Stromal cell of bone marrow (primary cell): ENCODE measurements at places on chromosomes 13 and 19.

DNA sequence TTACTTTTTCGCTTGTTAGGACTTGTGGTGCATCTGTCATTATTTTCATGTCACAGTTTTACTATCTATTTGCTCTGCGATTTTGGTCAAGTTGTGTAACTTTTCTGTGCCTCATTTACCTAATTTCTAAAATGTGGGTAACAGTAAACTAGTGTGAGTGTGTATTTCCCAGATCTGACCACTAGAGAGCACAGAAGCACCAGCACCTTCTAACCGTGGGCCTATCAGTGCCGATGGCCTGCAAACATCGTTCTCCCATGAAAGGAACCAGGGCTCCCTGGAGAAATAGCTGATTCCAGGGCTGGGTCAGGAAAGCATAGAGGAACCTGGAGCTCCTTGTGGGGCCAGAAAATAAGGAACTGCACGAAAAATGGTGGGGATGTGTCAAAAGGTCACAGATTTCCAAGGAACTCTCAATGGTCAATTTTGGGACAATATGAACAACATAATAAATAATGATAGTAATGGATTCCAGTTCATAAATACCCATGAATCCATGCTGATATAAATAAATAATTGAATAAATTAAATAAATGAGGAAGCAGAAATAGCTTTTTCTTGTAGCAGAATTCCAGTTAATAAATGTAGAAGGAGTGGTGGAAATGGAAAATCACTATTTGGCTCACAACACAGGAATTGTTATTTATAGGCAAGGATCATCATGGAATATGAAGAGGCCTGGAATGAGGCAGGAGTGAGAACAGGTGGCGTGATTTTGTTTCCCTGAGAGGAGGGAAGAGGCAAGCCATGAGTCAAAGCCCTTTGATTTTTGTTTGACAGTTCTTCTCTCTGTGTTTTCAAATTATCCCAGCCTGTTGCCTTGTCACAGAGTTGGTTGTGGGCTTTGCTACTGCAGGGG is 31.1 kb downstream of the CEACAM8 start:
- DNase-seq: peak; percentile 12

DNA sequence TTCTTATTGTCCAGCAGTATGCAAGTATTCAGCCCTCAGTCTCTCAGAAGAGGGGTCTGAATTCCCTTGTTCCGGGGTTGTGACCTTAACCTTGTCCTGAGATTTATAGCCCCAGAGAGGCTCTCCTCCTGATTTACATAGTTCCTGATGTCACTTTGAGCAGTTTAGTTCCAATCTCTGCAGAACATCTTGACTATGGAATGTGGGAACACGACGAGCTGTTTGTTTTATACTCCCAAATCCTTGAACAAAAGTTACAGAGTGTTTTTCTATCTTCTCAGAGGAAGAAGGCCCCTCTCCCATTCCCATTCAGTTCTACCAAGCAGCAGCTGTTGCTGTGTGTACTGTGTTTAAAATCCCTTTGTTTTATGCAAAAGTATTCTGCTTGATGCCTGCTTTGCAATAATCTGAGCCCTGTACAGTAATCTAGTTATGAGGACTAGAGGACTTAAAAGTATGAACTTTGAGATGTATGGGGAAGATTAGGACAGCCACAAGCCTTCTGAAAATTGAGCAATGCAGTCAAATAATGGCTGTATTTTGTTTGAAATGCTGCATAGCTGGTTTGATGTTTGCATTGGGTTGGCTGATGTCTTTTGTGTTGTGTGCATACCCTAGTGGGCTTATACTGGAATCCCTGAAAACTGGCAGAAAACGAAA is 74.7 kb downstream of the KL start:
- DNase-seq: no peak

- DNase-seq: no peak
Measured at GRCh38 chr13:94053986-94054593, 425.4 kb downstream of the DCT start.

DNA sequence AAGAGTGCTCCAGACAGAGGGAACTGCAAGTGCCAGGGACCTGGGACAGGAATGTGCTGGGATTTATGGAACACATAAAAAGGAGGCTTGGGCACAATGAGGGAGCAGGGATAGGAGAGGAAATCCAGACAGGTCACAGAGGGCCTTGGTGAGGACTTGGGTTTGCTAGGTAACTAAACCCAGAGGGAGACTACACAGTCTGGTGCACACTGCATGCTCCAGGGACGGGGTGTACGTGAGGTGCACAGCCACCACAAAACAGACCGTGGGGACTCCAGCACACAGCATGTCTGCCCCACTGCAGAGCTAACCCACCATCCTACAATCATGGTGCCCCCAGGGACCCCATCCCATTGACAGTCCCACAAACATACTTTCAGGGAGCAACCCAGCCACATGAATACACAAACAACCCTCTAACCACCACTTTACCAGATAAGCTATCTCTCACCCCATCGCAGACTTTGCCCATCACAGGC is 5.5 kb upstream of the ZFP36 start:
- DNase-seq: no peak

DNA sequence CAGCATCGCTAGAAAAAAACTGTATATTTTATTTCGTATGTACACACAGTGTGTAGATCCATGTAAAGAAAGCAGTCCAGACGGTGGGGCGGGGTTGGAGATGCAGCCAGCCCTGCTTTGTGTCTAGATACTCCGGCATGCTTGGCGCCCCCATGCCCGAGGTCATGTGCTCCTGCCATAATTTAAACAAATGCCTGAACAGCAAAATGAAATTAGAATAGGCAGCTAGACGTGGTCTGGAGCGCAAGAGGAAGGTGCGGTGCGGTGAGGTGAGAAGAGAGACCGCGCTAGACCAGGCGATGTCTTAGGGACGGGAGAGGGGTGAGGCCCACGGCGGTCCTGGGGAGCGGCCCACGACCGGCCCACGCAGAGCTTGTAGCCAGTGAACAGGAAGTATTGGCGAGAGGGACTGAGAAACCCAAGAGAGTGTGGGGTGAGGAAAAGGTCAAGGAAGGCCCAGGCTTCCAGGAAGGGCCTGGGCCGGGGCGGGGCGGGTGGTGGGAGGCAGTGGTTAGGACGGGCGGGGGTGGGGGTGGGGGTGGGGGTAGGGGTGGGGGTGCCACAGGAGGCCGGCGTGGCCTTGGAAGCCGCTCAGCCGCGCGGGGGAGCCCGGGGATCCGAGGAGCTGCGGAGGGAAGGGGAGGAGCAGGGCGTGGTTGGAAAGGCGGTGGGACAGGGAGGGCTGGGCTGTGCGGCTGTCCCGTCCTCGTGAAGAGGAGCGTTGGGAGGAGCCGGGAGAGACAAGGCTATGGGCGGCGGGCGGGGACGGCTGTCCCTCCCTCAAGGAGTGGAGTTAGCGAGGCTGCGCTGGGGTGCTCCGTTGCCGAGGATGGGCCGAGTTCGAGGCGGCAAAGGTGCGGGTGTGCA is 254.7 kb upstream of the SGCG start:
- DNase-seq: no peak

- no peak for DNase-seq
Measured at GRCh38 chr13:30400376-30400775, 21.9 kb upstream of the UBE2L5 start.

GRCh38 chr13:100734194-100734720 is 59.7 kb upstream of the TMTC4 start:
- no peak for DNase-seq

- DNase-seq: no peak
Measured at GRCh38 chr13:29758531-29759114, 91.8 kb downstream of the UBL3 start.

DNA sequence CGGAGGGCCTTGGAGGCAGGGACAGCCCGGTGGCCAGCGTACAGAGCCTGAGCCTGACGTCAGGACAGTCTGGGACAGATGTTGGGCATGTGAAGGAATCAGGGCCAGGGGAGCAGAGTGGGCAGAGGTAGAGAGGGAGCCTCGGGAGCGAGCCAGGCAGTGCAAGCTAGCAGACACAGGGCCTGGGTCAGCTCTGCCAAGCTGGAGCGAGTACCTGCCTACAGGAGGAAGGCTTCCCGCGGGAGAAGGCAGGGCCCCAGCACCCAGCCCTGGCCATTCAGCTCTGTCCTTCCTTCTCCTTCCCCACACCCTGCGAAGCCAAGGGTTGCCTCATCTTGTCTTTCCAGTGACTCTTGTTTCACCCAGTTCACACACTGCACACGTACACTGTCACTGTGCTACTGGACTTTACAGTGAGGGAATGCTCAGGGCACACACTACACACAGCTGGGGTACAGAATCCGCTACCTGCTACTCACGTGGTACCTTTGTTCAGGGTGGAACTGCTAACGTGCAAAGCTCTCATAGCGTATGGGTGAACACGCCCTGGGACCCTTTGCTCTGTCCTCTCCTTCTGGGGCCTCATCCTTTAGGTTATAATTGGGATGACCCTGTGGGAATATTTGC is 9.8 kb upstream of the C1QTNF9 start:
- DNase-seq: no peak

DNA sequence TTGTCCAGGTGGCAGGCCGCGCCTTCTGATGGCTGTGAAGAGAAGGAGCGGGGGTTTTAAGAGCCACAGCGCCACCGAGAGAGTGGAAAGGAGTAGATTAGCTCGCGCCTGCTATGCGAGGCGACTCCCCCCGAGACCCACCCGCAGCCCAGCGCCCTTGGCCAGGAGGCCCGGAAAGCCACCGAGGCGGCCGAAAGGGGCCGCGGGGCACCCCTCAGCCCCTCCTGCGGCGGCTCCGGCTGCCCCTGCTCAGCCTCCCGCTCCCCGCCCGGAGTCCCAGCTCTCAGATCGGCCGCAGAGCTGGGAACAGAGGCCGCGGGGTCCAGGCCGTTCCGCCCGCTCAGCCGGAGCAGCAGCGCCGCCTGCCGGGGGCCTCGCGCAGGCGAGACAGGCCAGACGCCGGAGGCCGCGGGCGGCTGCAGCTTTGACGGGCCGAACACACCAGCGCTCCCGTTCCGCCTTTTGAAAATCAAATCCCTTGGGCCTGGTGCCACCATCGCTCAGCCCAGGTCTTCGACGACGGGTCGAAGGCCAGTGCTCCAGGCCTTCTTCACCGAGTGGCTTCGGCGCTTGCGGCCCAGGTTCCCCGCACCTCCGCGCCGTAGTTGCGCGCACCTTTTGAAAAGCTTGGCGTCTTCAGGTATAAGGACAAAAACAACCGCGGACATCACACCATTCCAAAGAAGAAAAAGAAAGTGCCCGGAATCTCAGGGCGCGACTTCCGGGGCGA is 15.3 kb downstream of the CDX2 start:
- peak; percentile 25 for DNase-seq

GRCh38 chr13:105997581-105998550 is 537.6 kb downstream of the EFNB2 start:
- DNase-seq: no peak

DNA sequence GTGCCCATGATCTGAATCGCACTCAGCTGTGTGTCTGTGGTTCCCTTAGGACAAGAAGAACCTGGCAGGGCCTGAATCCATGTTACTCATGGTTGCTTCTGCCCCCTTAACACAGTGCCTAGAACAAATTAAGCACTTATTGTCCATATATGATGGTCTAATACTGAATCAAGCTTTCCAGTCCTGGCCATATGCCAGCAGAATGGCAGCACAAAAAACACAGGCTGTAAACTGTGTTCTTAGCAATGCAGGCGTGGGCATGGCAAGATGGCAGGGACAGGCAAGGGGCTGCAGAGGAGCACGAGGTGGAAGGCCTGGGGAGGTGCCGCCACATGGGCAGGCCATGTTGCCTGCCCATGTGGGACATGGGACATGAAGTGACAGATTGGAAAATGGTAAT is 68.2 kb downstream of the LATS2 start:
- no peak for DNase-seq

- DNase-seq: no peak
Measured at GRCh38 chr13:77274126-77274525, 52.8 kb downstream of the MYCBP2 start.

DNA sequence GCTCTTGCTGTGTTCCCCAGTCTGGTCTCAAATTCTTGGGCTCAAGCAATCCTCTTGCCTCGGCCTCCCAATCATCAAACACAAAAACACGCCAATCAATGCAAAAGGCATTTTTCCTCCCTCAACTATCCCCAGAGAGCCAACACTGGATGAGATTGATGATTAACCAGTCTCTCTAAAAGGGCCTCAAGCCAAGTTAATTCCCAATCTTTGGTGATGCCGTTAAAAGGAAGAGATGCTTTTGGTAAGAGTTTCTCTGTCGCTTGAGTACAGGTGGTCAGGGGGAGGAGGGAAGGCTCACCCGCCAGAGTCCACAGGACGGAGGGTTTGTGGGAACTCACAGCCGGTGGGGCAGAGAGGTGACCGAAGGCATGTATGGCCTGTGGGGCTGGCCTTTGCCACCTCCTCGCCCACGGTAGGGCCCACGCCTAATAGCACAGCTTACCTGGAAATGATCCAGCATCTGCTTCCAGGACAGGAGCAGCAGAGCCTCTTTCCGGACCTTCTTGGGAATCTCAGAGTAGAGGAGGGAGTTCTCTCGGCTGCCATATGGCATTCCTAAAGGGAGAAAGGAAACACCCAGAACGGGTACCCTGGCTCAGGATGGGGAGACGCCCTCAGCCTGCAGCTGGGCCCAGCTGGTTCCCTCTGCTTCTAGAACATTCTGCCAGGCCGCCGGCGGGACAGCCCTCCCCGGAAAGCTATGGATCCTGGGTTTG is 18.1 kb downstream of the DPP9 start:
- no peak for DNase-seq

DNA sequence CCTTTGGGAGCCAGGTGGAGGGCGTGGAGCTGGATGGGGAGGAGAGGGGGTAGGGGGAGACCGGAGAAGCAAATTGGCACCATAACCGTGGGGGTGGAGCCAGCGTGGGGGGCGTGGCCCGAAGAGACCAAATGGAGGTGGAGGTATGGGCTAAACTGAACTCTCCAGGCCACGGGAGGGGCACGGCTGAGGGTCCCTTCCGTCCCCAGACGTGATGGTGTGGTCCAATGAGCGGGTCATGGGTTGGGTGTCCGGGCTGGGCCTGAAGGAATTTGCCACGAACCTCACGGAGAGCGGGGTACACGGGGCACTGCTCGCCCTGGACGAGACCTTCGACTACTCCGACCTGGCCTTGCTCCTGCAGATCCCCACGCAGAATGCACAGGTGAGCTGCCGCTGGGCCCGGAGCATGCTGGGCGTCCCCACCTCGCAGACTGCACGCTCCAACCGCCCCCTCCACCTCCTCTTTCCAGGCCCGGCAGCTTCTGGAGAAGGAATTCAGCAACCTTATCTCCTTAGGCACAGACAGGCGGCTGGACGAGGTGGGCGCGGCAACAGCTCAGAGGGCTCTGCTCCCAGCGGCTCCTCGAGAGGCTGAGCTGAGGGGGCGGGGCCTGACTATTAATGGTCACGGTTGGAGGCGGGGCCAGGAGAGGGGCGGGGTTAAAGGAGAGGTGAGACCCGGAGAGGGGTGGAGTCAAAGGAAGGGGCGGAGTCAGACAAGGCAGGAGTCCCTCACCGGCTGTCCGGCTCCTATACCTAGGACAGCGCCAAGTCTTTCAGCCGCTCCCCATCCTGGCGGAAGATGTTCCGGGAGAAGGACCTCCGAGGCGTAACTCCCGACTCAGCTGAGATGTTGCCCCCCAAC is 6.2 kb downstream of the HRC start:
- DNase-seq: peak; percentile 81
